ENCODE measurements at places on chromosomes 12 and 14.

- DNase-seq = no peak
Observed at GRCh38 chr12:38782359-38782758, 123.0 kb downstream of the CPNE8 start.

- DNase-seq = no peak
Observed at GRCh38 chr12:30939234-30939633, 12.7 kb downstream of the TSPAN11 start.

- no peak for DNase-seq
Observed at GRCh38 chr12:95424271-95424994, 49.5 kb upstream of the METAP2 start.

- no peak for DNase-seq
Observed at GRCh38 chr14:76497550-76498462, 121.9 kb downstream of the ESRRB start.

DNA sequence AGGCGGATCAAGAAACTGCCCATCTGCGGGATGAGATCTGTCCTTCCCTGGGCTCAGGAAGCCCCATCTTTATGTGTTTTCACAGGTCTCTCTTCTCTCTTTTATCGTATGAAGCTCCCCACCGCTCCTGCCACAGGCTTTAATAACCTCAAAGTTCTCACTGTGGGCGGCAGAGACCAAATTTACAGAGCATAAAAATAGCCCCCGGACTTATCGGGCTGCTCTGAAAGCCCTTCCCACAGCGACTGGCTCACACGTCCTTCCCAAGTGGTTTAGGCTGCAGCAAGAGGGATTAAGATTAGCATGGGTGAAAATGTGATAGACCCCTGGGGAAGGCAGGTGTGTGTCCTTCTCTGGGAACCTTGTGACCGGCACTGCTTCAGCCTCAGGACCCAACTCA, 47.8 kb downstream of the TESC start:
- DNase-seq = no peak

DNA sequence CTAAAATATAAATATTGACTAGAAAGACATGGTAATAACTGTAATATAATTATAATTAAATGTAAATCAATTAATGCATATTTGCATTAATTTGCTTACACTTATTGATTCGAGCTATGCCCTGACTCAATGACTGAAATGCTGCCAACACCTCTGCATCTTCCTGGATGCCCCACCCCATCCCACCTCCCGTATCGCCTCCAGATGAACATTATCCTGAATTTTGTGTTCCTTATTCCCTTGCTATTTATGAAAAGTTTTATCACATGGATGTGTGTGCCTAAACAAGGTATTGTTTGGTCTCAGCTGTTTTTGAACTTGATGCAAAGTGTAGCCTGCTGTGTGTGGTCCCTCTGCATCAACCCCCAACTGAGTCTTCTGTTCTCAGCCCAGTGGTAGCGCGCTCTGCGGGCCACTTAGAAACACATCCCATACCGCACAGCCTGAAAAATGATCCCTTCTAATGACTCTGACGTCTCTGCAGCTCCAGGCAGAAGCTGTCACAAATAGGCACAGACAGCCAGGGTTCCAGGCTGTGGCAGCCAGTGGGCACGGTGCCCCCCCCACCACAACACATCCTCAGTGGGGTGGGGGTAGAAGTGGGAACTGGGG, 96.5 kb downstream of the PRMT8 start:
- no peak for DNase-seq

DNA sequence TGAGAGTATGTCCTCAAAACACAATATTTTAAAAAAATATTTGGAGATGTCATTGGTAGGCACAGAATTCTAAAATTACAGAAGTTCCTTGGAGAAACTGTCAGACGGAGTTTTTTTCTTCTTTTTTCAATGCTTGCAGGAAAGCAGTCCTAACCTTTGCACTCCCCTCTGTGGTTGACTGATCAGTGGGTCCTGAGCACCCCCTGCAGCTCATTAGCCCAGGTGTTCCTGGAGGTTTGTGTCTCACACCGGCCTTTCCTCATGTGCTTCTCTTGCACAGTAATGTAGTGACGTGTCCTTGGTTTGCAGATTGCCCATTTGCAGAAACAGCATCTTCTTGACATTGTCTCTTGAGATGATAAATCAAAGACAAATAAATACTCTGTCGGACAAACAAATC, 513.0 kb downstream of the TMEM121 start:
- DNase-seq = no peak

GRCh38 chr12:130160711-130161231, 1.5 kb upstream of the FZD10 start:
- DNase-seq = no peak

All from cortex of kidney (tissue), 1 donor.